SK-N-SH treated with all-trans-retinoic acid at 6 μM for 48 hours (cell line): ENCODE measurements at places on chromosomes 1 and 21.

DNA sequence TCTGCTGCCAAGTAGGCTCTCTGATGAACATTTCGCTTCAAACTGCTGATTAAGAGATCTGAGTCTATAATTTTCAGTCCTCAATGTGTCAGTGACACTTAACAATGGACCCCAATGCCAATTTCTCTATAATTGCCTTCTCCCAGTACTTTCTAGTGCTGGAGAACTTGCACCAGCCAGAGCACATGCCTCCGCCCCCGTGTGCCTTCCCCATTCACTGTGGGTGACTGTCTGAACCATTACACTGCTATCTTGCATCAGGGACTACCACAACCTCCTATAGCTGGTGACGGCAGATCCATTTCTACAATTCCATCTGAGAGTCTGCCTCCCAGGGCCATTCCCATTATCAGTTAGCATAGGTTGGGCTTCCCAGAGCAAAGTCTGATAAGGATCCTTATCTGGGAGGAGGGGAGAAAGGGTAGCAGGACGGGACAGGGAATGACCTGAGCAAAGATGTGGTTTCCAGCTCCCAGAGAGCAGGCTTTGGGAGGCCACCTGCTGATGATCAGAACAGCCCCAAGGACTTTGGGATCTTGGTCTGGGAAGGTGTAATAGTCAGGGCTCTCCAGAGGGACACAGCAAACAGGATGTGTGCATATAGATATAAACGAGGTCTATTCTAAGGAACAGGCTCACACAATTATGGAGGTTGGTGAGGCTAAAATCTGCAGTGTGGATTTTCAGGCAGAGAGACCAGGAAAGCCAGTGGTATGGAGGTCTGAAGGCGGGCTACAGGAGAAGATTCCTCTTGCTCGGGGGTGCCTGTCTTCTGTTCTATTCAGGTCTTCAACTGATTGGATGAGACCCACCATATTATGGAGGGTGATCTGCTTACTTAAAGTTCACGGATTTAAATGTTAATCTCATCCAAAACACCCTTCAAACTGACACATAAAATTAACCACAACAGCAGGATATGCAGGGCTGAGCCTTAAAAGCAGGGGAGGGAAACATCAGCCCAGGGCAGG lies 238.2 kb downstream of the PTPRU start:
- ATAC-seq: peak; percentile 50; the same call in 1 of the 3 replicates

DNA sequence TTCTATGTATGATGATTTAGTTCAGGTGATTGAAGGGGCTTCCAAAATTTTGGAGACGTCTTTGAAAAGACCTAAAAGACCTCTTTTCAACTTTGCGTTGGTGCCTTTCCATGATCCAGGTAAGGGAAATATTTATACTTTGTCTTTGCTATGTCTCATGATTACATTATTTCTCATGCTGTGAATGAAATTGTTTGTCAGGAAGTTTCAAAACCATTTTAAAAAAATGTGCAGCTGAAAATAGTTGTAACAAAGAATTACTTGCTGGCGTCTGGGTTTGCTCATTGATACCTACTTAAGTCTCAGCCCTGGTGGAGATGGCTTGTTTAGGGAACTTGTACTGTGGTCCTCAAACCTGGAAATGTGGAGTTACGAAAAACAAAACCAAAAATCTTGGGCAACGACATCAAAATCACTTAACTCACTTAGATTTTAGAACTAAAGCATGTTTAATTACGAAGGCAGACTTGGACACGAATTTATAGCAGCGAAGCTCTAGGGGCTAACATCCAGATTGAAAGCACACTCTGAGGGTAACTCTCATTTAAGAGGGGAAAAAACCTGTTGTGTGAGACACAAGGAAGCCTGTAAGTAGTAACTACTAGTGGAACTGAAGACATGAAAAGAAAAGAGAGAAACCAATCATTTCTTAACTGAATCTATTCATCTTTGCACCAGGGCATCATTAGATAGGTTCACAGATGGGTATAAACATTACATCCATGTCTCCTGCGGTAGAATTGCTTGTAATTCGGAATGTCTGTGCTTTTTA lies 924 bp downstream of the HMCN1 start:
- peak; percentile 12; the same call in 1 of the 3 replicates for ATAC-seq

DNA sequence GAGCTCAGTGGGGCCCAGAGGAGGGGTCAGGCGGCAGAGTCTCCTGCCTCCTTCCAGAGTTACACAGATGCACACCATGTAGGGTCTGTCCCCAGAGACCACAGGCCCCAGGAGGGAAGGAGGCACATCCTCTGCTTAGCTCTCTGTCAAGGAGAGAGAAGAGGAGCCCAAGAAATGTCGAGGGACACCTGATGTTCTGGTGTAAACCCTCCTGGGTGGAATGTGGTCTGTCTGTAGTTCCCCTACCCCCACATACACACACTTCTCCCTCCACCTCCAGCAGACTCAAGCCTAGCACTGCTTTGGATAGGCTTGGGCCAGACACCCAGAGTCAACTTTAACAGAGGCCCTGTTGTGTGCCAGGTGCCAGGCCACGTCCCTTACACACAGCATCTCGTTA lies 34.2 kb downstream of the KIF21B start:
- ATAC-seq: no peak

- ATAC-seq: peak; percentile 65
Measured at GRCh38 chr21:41767606-41768436, 969 bp upstream of the RIPK4 start.

GRCh38 chr1:41535276-41535675 lies 50.8 kb upstream of the EDN2 start:
- ATAC-seq: no peak
